ENCODE measurements at places on chromosomes 1 and 21. TPM values are rescaled to one million over a fixed set of nuclear protein-coding genes. Genes with fewer than 3 reads are reported as not detected.

Gene FMOD
- 2.4 TPM for total RNA-seq

Gene SPRR1A
- total RNA-seq = not detected

Gene TSSK3
- 0.90 TPM for total RNA-seq

Gene BMP8B
- 0.51 TPM for total RNA-seq

Gene LIPI
- total RNA-seq = not detected

Gene EVA1C
- total RNA-seq = 13.7 TPM

Gene SPATA6
- 1.7 TPM for total RNA-seq

Gene ADAMTSL4
- total RNA-seq = 0.20 TPM

Gene HSD11B1
- total RNA-seq = 0.59 TPM

Gene RBM15
- 72.5 TPM for total RNA-seq

Gene SIK1
- total RNA-seq = 23.8 TPM

Gene TM2D1
- 22.6 TPM for total RNA-seq

Gene CBS
- total RNA-seq = 91.9 TPM

Gene INAVA
- total RNA-seq = not detected

Gene FCRLB
- 0.68 TPM for total RNA-seq

Gene CSF3R
- not detected for total RNA-seq

Gene OR2L2
- 0.07 TPM for total RNA-seq

Gene TPTE
- total RNA-seq = not detected

Gene SPAG17
- total RNA-seq = not detected

Gene SMCP
- not detected for total RNA-seq

Gene LCE1D
- not detected for total RNA-seq

Gene SMAP2
- total RNA-seq = 209 TPM

Gene RNU1-3
- total RNA-seq = 1,043 TPM

Gene CA6
- 3.5 TPM for total RNA-seq

Gene LMOD1
- not detected for total RNA-seq

Gene S100A9
- not detected for total RNA-seq

Gene RXRG
- not detected for total RNA-seq

Gene IVL
- total RNA-seq = not detected

Gene HTR1D
- not detected for total RNA-seq

Gene CFHR5
- total RNA-seq = not detected

Gene MTARC1
- total RNA-seq = not detected
